ENCODE measurements at places on chromosomes 2 and 18. TPM values are rescaled to one million over a fixed set of nuclear protein-coding genes. Genes with fewer than 3 reads are reported as not detected.

GRCh38 chr2:169828141-169828811 is 1.0 kb downstream of the UBR3 start:
- no peak for DNase-seq

The HES6 gene
- total RNA-seq = 4.7 TPM

The LYG1 gene
- total RNA-seq = 4.3 TPM

The CREG2 gene
- total RNA-seq = not detected

The SLC9A4 gene
- total RNA-seq = not detected

- DNase-seq = no peak
Measured at GRCh38 chr2:20012282-20013125, at the start of gene MATN3. TSS of gene MATN3 (minus strand) at chr2:20012668. CDS start at chr2:20012631, 37 bp downstream.

Measured in breast epithelium (tissue), 4 donors.